ENCODE measurements at places on chromosomes 12 and 14.

GRCh38 chr12:114668886-114669288 lies 15.1 kb downstream of the TBX3 start:
- DNase-seq = no peak

GRCh38 chr12:31603546-31604009 lies 12.6 kb upstream of the DENND5B start:
- no peak for DNase-seq

GRCh38 chr12:68750506-68750905 lies 4.5 kb downstream of the SLC35E3 start:
- DNase-seq = no peak

DNA sequence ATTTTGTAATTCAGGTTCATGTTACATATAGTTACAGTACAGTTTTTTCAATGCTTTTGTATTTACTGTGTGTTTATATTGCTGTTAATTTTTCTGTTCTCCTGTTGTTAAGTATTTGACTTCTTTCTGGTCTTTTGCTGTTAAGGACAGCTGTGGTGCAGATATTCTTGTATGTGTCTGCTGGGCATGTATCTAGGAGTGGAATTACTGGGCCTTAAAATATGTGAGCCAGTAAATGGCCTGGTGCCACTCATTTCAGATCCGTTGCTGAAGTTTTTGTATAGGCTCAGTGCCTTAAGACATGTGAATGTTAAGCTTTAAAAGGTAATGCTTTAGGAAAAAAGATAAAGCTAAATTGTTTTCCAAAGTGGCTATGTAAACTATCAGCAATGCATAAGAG lies 87.3 kb downstream of the TTLL5 start:
- no peak for DNase-seq

DNA sequence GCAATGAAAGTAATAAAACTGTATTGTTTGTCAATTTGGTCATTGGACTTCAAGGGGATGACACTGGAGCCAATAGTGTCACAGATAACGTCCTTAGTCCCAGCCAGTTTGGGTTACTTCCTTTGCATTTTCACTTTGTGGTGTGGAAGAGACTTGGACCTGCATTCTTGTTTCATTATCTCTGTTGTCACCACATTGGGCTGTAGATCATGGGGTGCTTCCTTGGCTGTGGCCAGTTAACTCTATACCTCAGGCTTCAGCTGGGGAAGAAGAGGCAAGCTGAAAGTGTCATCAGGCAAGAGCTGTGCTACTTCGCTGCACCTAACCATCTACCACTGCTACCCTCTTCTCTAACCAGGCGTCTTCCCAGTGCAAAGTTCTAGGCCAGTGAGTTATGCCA lies 15.1 kb upstream of the CISTR start:
- no peak for DNase-seq

Measured in inflammatory macrophage (primary cell).